ENCODE measurements at places on chromosomes 3 and 15.

GRCh38 chr15:44718927-44719292 lies 7.6 kb downstream of the B2M start:
- DNase-seq = no peak

DNA sequence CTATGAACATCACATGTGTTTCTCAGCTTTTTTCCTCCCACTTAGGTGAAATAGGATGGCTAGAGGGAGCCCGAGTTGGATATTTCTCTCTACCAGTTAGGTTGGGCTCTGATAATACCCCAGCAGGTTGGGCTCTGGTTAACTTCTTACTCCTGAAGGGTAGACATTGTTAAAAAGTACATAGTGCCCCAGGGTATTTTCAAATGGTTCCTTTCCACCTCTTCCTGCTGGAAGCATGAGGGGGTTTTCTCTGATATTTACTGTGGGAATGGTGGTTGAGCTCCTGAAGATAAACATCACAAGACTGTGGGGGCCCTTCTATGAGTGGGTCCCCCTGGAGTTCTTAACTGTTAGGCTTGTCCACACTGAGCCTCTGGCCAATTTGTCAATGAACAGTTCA lies 36.1 kb upstream of the SPESP1 start:
- DNase-seq = no peak

DNA sequence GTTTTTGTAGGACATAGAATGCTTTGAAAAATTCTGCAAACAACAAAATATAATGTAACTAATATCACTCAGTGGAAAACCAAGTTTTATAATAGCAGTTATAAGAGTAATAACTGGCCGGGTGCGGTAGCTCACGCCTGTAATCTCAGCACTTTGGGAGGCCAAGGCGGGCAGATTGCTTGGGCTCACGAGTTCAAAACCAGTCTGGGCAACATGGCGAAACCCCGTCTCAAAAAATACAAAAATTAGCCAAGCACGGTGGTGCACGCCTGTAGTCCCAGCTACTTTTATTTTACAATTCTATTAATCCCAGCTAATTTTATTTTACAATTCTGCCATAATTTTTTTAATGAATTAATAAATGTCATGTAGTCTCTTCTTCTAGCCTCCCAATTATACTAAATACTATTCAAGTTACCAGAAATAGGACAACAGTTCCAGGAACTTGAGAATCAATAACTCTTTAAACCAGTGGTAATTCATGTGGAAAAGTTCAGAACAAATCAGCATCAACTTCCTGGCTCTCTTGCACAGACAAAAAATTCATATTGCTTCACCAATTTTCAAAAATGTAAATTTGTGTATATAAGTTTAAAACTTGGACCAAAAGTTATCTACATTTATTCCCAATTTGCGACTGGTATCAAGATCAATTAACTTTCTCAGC lies 2.2 kb downstream of the DENND4A start:
- DNase-seq = no peak

GRCh38 chr15:79932447-79932846 lies 35.6 kb upstream of the MTHFS start:
- no peak for DNase-seq

GRCh38 chr3:125050488-125051090 lies 5.2 kb downstream of the HEG1 start:
- no peak for DNase-seq

Data from RCC 7860 (cell line).